ENCODE measurements at places on chromosomes 3 and 15. TPM values are rescaled to one million over a fixed set of nuclear protein-coding genes. Genes with fewer than 3 reads are reported as not detected.

GRCh38 chr15:78727561-78727960 lies 83.7 kb downstream of the ADAMTS7 start:
- H3K27me3 ChIP-seq = no peaks in the 10 kb centered on the region
- no peaks in the 10 kb centered on the region for H3K36me3 ChIP-seq
- no peak overlapping the region for H3K27ac ChIP-seq
- H3K4me3 ChIP-seq = no peak overlapping the region
- no peaks in the 10 kb centered on the region for H3K4me1 ChIP-seq

DNA sequence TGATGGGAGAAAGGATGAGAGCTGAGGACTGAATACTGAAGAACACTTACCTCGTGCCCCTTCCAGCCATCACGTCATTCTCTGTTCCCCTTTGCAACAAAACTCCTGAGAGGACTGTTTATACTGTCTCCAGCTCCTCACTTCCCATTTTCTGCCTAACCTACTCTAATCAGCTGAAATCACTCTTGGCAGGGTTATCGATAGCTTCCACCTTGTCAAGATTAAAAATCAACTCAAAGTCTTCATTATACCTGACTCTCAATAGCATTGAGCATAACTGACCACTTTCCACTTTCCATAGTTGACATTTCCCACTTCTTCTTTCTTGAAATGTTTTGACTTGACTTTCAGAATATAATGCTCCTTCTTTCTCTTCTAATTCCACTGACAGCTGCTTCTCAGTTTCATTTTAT lies 4.3 kb downstream of the BTBD1 start:
- H3K4me3 ChIP-seq = no peak overlapping the region
- H3K36me3 ChIP-seq = no peaks in the 10 kb centered on the region
- H3K4me1 ChIP-seq = peaks cover 61% of the 10 kb centered on the region
- H3K27me3 ChIP-seq = no peaks in the 10 kb centered on the region
- DNase-seq = no peak

DNA sequence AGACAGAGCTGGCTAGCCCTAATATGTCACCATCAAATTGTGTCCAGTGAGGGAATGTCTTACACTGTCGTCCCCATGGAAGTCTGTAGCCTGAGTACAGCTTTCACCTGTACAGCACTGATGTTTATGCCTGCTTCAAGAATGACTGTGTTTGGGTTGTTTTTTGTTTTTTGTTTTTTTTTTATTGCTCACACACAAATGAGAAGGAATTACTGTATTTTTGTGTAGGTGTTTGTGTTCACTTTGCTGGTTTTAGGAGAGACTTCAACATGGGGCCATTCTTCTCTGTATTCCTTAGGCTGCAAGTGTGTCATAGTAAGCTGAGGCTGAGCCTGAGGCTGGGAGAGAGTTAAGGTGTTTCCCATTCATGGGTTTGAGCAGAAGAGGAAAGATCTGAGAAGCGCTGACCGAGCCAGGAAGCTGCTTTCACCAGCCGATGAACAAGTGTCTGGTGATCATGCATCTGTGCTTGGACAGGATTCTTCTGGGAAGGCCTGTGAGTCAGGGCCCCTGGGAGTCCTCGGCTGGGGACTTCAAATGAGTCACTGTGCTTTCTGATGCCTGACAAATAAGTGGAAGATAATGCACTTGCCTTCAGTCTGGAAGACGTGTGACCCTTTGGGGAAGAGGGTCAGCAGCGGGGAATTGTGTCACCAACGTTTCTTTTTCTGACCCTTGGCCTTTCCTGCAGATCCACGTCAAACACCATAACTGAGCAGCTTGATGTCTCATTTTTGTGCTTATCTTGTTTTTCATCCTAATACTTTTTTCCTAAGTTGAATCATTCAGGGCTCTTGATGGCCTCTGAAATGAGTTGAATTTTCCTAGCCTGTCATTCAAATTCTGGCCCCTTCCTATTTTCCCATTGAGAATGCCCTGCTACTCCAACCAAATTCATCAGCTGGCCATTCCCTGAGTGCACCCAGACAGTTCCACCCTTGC lies 36.7 kb upstream of the ZBTB38 start:
- no peaks in the 10 kb centered on the region for H3K4me1 ChIP-seq
- no peaks in the 10 kb centered on the region for H3K36me3 ChIP-seq
- H3K27ac ChIP-seq = peak overlapping the region; percentile 85

DNA sequence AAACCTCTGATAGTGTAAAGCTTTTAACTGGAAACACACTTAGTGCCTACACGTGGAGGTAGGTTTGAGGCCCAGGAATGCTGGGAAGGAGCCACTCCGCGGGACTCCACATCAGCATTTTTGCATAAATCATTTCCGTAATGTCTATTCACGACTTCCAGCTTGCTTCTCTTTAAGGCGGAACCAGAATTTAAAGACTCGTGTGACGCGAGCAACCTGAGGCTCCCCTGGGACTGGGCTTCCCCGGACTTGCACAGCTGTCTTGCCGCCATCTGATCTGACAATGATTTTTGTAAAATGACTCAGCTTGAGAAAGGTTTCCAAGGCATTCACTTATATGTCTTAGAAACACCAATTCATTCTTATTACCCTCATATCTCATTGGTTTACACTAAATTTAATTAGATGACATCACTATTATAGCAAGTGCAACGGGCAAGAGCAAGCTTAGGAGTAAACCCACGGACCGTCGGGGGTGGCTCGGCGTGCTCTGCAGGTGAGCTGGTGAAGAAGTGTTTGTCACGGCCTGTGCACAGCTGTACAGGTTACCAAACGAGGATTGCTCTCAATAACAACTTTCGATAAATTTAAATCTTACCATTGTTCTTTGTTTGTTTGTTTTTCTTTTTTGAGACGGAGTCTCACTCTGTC lies 95.2 kb downstream of the CHSY1 start:
- no peaks in the 10 kb centered on the region for H3K27me3 ChIP-seq
- H3K27ac ChIP-seq = no peak overlapping the region
- no peak overlapping the region for H3K4me3 ChIP-seq
- DNase-seq = no peak
- peaks cover 8% of the 10 kb centered on the region for H3K4me1 ChIP-seq

The CLDN16 gene
- not detected for total RNA-seq

- DNase-seq = no peak
- no peaks in the 10 kb centered on the region for H3K27me3 ChIP-seq
- no peak overlapping the region for H3K27ac ChIP-seq
- H3K4me3 ChIP-seq = no peak overlapping the region
These were observed 95.0 kb downstream of the FNDC3B start for GRCh38 chr3:172134352-172134751.

DNA sequence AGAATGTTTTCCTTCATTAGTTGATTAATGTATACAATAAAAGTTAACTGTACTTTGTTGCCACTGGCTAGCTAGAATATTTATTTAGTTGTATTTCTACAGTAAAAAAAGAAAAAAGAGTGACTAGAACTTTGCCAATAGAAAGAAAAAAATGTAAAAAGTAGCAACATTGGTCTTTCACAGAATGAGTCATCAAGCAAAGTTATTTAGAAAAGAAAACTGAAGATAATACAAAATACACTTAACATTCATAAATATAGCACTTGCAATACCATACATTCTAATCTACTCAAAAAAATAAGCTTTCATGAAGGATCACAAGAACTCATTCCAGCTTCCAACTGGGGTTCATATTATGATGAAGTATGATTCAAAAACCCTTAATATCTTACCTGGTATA lies 83.4 kb downstream of the AQR start:
- no peak overlapping the region for H3K4me3 ChIP-seq
- H3K4me1 ChIP-seq = no peaks in the 10 kb centered on the region
- no peak for DNase-seq
- H3K27ac ChIP-seq = no peak overlapping the region
- H3K36me3 ChIP-seq = peaks cover 94% of the 10 kb centered on the region

- peak within 1 kb of the TSS; percentile 92 for H3K4me3 ChIP-seq
- DNase-seq = peak; percentile 88
- peaks cover 43% of the 10 kb centered on the region for H3K4me1 ChIP-seq
- no peaks in the 10 kb centered on the region for H3K36me3 ChIP-seq
- H3K27ac ChIP-seq = peak within 1 kb of the TSS; percentile 99
- no peaks in the 10 kb centered on the region for H3K27me3 ChIP-seq
These were observed at the start of gene TLNRD1 for GRCh38 chr15:81000624-81001151. TSS of gene TLNRD1 (plus strand) at chr15:81000923. CDS start at chr15:81002272, 1,349 bp downstream.

The DAG1 gene
- 142 TPM for total RNA-seq

- H3K4me3 ChIP-seq = no peak overlapping the region
- H3K4me1 ChIP-seq = no peaks in the 10 kb centered on the region
- H3K27ac ChIP-seq = no peak overlapping the region
- H3K36me3 ChIP-seq = no peaks in the 10 kb centered on the region
- H3K27me3 ChIP-seq = no peaks in the 10 kb centered on the region
- DNase-seq = no peak
These were observed 49.7 kb downstream of the CCK start for GRCh38 chr3:42216302-42216701.

DNA sequence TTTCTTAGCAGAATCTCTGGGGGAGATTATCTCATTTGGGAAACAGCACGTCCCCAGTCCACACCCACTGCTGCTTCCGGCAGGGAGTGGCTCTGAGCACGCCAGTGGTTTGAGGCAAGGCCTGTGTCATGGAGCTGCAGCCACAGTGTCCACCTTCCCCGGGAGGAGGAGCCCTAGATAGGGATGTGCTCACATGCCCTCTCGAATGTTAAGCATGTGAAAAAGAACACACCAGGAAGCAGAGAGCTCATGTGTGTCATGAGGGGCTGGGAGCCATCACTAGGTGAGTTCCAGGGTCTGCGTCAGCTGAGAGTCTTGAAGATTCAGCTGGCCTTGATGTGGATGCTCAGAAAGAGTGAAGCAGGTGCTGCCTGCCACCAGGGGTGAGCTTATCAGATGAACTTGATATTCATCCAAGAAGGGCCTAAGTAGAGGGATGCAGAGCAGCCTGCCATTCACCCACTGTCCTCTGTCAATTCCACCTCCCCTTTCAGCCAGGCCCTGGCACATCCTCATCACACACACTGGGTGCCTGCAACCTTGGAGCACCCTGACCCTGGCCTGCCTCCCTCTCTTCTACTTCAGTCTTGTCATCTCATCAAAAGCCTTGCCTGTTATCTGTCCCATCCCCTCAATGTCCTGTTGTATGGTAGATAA lies 16.3 kb downstream of the ITGA11 start:
- DNase-seq = no peak
- H3K4me3 ChIP-seq = no peak overlapping the region
- no peaks in the 10 kb centered on the region for H3K27me3 ChIP-seq
- peaks cover 16% of the 10 kb centered on the region for H3K4me1 ChIP-seq

DNA sequence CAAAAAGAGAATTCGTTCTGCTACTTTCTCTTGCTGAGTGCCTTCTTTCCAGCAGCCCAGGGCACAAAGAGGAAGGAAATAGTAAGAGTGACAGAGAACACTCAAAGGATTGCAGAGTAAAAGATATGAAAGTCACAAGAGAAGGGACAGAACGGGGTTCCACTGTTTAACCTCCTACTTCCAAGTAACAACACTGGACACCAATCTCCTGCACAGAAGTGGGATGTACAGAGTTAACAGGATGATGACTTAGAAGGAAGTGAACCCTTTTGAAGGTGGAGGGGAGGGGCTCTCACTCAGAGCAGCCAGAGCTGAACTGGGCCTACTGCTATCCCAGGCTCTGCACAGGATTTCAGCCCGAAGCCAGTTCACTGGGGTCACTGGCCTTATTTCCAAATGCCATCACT lies 130.1 kb upstream of the PRICKLE2 start:
- DNase-seq = peak; percentile 34
- H3K36me3 ChIP-seq = no peaks in the 10 kb centered on the region
- peak overlapping the region; percentile 44 for H3K27ac ChIP-seq
- no peaks in the 10 kb centered on the region for H3K27me3 ChIP-seq
- H3K4me3 ChIP-seq = no peak overlapping the region

The LSMEM2 gene
- 45.2 TPM for total RNA-seq

GRCh38 chr15:65862682-65863081 lies 6.6 kb upstream of the RAB11A start:
- DNase-seq = no peak
- no peaks in the 10 kb centered on the region for H3K36me3 ChIP-seq
- no peaks in the 10 kb centered on the region for H3K4me1 ChIP-seq
- no peak overlapping the region for H3K27ac ChIP-seq
- H3K27me3 ChIP-seq = no peaks in the 10 kb centered on the region

The CIP2A gene
- 1.5 TPM for total RNA-seq

- no peak overlapping the region for H3K4me3 ChIP-seq
- no peaks in the 10 kb centered on the region for H3K36me3 ChIP-seq
- H3K27me3 ChIP-seq = no peaks in the 10 kb centered on the region
- no peak for DNase-seq
These were observed 107.9 kb downstream of the STAC start for GRCh38 chr3:36488077-36488789.

DNA sequence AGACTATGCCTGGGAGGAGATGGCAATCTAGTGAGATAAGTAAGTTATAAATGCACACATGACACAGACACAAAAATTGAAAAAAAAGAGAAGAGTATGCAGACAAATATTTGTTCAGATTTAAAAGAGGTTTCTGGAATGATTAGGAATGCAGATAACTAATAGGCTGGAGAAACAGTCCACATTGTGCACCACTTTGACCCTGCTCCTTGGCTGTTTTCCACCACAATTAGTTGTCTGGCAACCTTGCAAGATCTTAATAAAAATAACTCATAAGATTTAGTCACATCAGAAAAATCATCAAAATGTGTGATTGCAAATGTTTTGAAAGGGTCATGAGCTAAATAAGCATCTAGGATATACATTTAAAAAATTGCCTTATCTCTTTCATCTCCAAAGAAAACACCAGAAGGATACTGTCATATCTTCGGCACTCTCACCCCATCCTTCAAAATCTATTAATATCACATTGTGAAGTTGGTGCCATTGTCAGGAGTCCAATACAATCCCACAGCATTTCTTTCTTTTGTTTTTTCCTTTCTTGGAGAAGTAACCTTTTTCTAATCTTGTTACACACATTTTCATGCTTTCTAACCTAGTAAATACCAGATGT lies 153.7 kb upstream of the KCNMB2 start:
- no peaks in the 10 kb centered on the region for H3K27me3 ChIP-seq
- H3K4me3 ChIP-seq = no peak overlapping the region
- DNase-seq = no peak
- no peak overlapping the region for H3K27ac ChIP-seq
- H3K4me1 ChIP-seq = peaks cover 38% of the 10 kb centered on the region
- no peaks in the 10 kb centered on the region for H3K36me3 ChIP-seq

Data from heart right ventricle (tissue), 16 donors.